ENCODE measurements at places on chromosomes 1 and 21.

- DNase-seq: no peak
These were observed 9.4 kb downstream of the SLX9 start for GRCh38 chr21:44949161-44949778.

- no peak for DNase-seq
These were observed 117.0 kb upstream of the GALNT2 start for GRCh38 chr1:229950020-229950419.

- DNase-seq: no peak
These were observed 15.8 kb upstream of the HSPG2 start for GRCh38 chr1:21952786-21953520.

GRCh38 chr1:52621950-52622349 is 11.0 kb upstream of the SHISAL2A start:
- no peak for DNase-seq

DNA sequence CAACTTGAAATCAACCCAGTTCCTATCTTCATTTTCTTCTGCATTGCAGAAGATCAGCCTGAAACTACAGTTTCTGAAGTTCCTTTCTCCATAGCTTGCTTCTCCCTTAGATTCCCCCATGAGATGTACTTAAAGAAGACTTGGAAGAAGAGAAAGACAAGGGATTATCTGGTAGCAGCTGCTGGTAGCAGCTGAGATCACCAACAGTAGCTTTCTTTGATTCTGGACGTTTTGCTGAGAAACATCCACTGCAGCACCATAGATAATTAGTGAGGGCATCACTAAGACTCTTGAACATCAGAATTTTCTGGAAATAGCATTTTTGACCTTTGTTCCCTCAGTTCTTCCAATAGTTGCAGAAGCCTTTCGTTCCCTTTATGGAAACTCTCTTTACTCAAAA is 465 bp upstream of the CFHR3 start:
- DNase-seq: no peak

DNA sequence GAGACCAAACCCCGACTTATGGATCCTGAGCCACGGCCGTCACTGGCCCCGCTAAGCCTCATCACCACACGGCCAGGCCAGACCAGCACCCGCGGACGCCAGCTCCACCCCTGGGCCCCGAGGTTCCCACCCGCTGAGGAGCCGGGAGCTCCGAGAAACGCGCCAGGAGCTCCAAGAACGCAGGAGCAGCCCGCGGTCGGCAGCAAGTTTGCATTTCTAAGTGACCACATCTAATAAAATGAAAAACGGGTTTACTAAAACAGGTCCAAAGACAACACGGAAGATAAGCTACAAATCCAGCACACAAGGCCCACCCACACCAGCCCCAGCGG is 8.1 kb upstream of the C1QTNF12 start:
- no peak for DNase-seq

DNA sequence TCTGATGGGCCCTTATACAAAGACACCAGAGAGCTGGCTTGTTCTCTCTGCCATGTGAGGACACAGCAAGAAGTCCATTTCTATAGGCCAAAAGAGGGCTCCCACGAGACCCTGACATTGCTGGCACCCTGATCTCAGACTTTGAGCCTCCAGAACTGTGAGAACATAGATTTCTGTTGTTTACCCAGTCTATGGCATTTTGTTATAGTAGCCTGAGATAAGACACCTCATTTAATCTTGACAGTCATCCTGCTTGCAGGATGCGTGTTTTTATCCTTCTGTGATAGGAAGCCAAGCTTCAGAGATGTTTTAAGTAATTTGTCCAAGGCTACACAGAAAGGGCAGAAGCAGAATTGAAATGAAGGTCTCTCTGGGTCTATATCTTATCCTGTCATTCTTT is 138.8 kb upstream of the HOOK1 start:
- no peak for DNase-seq

GRCh38 chr1:217528271-217528670 is 102.6 kb downstream of the GPATCH2 start:
- no peak for DNase-seq

DNA sequence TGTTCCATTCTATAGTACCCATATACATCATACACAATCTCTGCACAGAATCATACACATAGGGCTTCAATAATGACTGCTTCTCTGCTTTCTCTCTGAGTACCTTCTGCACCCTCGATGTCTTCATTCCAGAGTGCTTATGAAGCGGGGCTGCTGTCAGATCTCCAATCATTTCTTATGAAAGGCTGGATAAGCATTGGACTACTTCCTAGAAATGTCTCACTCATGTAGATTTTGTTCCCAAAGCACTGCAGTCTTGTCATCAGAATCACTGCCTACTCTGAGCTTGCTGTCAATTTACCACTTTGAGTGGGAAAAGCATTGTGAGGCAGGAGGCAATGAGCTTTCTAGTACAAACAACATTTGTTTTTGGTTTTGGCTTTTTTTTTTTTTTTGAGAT is 179.0 kb downstream of the SLC35F3 start:
- DNase-seq: no peak

GRCh38 chr1:98323906-98324358 is 337.6 kb upstream of the SNX7 start:
- DNase-seq: no peak

- DNase-seq: no peak
These were observed 44.2 kb upstream of the MARK1 start for GRCh38 chr1:220483700-220484099.

DNA sequence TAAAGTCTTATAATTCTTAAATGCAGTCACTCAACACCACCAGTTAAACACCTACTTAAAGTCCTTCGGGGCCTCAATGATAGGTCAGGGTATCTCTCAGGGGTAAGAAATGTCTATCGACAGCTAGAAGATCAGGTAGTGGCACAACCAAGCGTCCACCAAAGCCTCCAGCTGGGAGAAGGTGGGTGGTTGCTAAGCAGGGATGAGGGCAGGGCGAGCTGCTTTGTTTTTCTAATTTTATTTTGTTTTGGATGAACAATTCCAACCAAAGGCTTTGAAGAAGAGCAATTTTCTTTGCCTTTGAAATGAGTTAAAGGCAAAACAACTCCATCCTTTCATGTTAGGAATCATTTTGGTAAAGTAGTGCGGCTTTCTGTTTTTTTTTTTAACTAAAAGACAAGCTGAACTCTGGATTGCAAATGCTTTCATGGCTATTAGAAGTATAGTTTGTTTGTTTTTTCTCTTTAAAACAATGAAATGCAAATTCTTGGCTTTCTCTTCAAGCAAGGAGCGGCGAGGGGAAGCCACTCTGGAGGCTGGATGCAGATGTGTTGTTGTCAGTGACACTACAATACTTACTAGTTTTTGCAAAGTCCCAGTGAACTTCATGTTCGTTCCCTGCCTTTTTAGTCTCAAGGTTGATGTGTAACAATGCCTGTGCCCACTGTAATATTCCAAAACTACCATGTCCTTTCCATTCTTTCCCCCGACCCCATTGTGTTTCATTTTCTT is 106.0 kb downstream of the MRPS6 start:
- DNase-seq: no peak

DNA sequence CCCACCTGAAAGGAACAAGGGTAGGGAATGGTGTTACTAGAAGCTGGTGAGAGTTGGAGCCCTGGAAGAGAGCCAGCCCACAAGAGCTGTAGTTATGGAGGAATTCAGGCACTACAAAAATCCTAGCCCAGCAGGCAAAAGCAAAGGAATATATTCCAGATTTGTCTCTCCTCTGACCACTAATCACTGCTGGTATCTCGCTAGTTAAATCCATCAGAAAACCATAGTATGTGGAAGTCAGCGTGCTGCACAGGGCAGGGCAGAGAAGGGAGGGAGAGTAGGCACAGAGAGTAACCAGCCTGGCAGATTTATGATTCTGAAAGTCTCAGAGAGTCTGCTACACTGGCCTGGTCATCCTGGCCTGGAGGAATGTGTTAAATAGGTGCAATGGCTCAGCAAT is 88.6 kb downstream of the SELENOF start:
- DNase-seq: no peak

DNA sequence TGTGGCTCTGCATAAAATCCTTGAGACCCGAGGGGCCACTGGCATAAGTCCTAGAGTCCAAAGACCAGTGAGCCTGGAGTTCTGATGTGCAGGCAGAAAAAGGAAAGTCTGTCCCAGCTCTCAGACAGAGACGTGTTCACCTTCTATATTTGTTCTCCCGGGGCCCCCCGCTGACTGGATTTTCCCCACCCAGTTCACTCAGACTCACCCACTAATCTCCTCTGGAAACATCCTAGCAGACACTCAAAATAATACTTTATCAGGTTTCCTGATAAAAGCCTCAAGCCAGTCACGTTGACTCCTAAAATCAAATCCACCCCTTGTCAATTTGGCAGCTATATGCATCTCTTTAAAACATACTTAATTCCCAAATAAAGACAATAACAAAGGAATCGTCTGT is 1084.2 kb upstream of the NCAM2 start:
- no peak for DNase-seq
